ENCODE measurements at places on chromosomes 4 and X. TPM values are rescaled to one million over a fixed set of nuclear protein-coding genes. Genes with fewer than 3 reads are reported as not detected.

DNA sequence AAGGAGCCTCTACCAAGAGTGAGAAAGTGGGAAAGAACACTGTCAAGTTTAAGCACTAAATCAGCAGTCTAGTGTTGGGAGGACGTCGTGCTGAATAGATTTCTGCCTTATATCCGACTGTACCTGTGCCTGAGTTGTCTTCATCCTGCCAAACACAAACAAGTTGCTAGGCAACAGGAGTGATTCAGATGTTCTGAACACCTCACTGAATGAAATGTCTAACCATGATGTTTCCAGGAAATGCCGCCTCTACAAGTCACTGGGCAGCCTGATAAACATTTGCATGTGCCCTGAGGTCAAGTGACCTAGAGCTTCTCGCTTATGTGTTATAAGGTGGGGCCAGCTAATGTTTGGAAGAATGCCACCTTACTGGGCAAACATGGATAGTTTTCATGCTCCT is 37.9 kb downstream of the SGMS2 start:
- no peak for DNase-seq

GRCh38 chrX:63754136-63754859 is 30.7 kb downstream of the ARHGEF9 start:
- DNase-seq, result no peak

- no peak for DNase-seq
Observed at GRCh38 chrX:155094468-155095061, 23.3 kb downstream of the BRCC3 start.

DNA sequence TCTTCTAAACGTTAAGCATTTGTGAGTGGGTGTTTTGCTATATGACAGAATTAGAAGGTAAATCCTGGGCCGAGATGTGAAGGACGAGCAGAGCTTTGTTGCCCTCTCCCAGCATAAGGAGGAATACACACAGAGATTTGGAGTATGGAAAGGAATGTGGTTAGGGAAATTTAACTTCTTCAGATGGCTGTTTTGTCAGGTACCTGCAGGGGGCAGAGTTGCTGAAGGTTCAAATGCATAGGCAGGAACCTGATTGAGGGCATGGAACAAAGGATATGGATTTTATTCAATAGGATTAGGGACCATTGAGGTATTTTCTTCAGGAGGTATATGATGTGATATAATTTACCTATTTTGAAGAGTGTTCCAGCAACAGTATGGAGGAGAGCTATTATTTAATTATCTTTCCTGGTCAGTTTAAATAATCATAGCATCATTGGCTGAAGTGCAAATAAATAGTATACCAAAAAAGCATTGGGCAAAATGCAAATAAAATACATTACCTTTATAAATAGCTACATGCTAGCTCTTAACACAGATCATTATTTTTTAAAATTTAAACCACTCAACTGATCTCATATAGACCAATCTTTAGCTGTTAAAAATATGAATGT is 143.6 kb downstream of the SLIT2 start:
- DNase-seq, result peak; percentile 73

- DNase-seq, result no peak
Observed at GRCh38 chr4:168506014-168506413, 9.2 kb downstream of the PALLD start.

DNA sequence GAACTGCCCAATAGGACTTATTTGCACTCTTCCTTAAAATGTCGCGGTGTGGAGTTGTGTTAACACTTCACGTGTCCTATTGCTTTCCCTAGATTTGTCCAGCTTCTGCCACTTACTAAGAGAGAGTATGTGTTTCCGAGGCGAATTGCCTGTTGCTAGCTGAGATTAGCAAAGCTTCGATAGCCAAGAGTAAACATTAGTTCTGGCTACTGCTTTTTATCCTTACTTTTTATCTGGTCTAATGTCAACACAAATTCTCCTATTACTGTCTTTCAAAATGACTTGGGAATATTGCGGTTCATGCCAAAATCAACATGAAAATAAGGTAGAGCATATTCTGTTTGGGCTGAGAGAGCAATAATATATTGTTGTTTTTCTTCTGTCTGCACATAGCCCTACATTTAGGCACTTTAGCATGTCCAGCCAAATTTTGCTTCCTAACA is 90.4 kb upstream of the VEGFC start:
- DNase-seq, result no peak

GRCh38 chrX:38154818-38155217 is 65.9 kb downstream of the SRPX start:
- DNase-seq, result no peak

GRCh38 chr4:25702848-25703247 is 47.2 kb downstream of the SLC34A2 start:
- DNase-seq, result no peak

DNA sequence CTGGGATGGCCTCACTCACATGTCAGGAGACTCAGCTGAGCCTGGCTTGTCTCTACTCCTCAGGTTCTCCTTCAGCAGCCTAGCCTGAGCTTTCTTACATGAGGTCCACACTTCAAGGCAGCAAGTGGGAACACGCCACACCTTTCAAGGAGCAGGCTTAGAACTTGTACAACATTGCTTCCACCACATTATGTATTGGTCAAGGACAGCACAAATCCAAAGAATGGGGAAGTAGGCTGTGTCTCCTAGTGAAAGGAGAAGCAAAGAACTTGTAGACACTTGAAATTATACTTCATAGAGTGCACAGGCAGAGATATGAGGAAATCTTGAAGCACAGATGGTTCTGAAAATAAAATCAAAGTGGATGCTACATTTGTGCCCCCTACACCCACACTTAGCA is 120.9 kb upstream of the NOCT start:
- no peak for DNase-seq

DNA sequence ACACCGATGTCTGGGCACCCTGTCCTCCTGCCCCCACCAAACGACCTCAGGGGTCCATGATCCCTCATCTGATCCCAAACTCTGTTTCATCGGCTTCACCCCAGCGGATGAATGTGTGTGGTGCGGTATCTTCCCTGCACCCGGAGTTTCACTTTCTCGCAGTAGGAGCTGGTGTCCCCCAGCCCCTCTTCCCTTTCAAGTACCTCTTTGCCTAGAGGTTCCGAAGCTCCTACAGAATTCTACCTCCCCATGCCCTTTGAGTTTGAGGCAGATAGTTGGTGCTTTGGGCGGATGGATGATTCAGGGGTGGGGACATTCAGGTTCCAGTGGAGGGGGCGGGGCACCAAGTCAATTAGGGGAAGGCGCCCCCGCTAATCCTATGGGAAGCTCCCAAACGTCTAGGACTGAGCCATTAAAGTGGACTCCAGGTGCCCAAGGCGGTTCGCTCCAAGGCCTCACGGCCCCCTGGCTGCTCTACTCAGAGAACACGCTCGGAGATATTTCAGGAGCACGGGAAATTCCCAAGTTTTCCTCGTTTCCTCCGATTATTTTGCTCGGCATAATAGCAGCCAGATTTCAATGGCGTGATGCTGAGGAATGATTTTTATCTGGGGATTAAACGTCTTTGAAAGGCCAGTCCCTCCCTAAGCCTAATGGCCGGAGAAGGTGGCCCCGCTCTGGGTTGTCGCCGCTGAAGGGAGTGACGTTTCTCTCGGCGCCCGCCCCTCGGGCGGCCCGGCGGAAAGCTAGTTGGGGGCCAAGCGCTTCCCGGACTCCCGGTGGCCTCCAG is 1.3 kb downstream of the MSX1 start:
- DNase-seq, result peak; percentile 42

LUZP4 gene
- total RNA-seq, result not detected

GRCh38 chrX:154605566-154605965 is 13.5 kb downstream of the CTAG1B start:
- no peak for DNase-seq

- DNase-seq, result no peak
Observed at GRCh38 chr4:15410750-15411149, 17.1 kb upstream of the C1QTNF7 start.

GRCh38 chrX:139844884-139845283 is 88.0 kb downstream of the ATP11C start:
- no peak for DNase-seq

IL13RA2 gene
- total RNA-seq, result not detected

GRCh38 chr4:177010418-177010817 is 217.7 kb upstream of the VEGFC start:
- DNase-seq, result no peak

TREX2 gene
- 1.0 TPM for total RNA-seq

NALF2 gene
- 13.1 TPM for total RNA-seq

TIGD4 gene
- total RNA-seq, result 2.0 TPM

DNA sequence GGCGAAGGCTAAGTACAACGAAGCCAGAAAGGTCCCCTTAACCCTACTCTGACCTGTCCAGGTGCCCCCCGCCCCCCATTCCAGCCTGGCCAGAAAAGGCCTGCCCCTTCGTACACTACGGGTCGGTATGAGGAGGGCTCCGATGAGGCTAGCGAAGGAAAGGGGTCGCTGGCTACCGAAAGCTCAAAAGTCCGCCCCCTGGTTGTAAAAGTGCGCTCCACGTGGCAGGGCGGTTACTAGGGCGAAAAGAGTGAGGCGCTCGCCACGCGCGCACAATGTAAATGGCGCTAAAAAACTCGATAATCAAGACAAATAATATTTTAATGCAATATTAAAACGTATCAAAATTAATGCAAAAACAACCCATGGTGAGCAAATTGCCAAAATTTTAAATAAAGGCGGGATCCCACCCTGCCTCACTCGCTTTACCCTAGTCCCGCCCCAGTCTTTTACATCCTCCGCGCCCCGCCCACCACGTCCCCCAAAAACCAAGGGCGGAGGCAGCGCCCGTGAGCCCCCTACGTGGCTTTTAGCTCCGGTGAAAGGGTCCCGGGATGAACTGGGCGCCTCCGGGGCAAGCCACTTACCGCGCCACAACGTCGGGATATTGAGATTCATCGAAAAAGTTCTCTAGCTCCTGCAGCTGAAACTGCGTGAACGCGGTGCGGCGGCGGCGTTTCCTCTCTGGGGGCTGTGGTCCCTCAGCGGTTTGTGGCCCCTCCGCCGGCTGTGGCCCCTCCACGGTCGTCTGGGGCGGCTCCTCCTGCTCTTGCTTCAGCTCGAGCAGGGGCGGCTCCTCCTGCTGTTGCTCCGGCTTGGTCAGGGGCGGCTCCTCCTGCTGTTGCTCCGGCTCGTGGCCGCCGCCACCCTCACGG is 929 bp downstream of the ESX1 start:
- DNase-seq, result peak; percentile 48

DNA sequence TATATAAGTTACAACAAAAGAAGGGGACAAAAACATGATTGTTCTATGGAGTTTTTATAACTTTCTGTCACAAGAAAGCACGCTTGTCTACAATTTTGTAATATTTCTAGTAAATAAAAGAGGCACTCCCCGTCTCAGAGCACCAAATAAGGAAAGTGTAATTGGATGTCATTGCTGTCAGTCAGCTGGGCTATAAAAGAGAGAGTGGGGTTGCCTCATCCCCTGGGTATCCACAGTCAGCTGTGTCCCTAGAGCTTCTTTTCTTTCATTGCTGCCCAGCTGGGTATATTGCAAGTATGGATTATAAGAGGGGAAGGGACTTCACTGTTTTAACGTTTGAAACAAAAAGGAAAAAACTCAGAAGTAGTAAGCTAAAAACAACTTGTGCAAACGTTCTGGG is 61.3 kb downstream of the NPNT start:
- no peak for DNase-seq

ARMCX2 gene
- 127 TPM for total RNA-seq

- DNase-seq, result no peak
Observed at GRCh38 chr4:35526456-35526855, 717.9 kb downstream of the ARAP2 start.

HSFX1 gene
- 0.85 TPM for total RNA-seq

DNA sequence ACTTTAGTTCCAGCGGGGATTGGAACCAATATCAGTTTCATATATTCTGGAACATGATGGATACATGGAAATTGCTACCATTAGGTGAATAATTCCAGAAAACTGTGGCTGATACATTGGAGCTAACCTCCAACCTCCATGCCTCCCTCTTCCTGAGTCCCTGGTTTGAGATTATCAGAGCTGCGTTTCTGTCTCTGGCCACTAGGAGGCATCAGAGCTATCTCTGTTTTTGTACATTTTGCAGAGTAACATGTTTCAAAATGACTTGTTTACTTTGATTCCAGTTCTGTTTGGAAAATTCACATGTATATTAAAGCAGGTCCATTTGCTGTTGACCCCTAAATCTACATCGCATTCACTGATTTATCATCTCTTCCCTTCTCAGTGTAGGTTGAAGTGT is 2.4 kb upstream of the RAB40AL start:
- DNase-seq, result peak; percentile 36

GLRA3 gene
- 0.11 TPM for total RNA-seq

DNA sequence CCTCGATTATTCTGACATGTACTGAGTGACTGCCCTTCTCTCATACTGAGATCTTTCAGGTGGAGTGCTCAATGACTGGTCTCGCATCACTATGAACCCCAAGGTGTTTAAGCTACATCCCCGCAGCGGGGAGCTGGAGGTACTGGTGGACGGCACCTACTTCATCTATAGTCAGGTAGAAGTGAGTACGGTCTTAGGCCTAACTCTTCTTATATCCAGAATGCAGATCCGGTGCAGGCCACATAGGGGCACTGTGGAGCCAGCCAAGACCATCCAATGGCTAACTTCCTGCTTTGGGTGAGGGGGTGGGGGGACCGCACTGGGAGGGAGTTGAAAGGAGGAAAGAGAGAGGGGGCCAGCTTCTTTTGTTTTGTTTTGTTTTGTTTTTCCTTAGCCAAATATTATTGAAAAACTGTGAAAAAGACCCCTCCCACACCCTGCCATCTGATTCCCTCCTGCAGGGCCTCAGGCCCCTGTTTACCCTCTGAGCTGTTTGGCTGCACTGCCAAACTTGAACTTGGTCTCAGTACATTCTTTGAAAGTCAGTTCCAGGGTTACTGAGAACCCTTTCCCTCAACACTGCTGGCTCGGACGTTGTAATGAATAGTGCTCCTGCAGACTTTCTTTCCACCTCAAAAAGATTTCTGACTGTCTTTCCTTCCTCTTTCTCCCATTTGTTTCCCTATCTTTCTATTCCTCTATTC is 16.2 kb downstream of the AWAT2 start:
- peak; percentile 75 for DNase-seq

CENPE gene
- 41.5 TPM for total RNA-seq

DNA sequence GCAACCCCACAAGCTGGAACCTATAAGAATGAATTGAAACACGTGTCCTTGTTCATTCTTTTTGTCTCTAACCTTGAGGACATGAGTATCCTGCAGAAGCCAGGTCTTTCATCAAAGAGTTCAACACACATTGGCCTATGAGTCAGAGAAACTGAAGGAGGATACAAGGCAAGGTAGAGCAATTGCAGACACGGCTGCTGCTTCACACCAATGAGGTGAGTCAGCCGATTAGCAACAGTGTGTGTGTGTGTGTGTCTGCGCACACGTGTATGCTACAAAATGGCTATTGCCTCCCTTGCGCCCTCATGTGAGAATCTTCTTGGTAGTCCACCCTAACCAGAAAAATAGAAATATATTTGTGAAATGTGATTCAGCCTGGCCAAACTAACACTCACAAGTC is 1477.7 kb upstream of the IGFBP7 start:
- DNase-seq, result no peak

Data from WTC11 (cell line).